Right lobe of liver (tissue), 6 donors: ENCODE measurements at places on chromosomes 5 and 9. TPM values are rescaled to one million over a fixed set of nuclear protein-coding genes. Genes with fewer than 3 reads are reported as not detected.

DNA sequence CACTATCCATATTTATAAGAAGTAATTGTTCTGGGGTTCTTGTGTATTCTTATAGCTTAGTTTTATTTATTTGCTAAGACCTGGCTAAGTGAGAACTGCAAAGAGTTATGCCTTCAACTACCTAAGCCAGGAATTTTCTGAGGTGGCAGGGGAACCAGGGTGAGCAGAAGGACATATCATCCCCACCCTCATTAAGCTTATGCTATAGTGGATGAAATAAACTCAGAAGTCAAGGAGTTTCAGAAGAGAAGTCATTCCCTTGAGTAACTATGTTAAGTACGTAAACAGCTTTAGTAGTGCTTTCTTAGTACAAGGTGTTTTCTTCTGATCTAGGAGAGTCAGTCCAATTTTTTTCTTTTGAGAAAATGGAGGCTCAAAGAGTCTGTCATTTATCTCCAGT, 41.7 kb downstream of the STK32A start:
- DNase-seq, result no peak

- DNase-seq, result no peak
Measured at GRCh38 chr5:180909782-180910181, 10.8 kb downstream of the BTNL8 start.

DNA sequence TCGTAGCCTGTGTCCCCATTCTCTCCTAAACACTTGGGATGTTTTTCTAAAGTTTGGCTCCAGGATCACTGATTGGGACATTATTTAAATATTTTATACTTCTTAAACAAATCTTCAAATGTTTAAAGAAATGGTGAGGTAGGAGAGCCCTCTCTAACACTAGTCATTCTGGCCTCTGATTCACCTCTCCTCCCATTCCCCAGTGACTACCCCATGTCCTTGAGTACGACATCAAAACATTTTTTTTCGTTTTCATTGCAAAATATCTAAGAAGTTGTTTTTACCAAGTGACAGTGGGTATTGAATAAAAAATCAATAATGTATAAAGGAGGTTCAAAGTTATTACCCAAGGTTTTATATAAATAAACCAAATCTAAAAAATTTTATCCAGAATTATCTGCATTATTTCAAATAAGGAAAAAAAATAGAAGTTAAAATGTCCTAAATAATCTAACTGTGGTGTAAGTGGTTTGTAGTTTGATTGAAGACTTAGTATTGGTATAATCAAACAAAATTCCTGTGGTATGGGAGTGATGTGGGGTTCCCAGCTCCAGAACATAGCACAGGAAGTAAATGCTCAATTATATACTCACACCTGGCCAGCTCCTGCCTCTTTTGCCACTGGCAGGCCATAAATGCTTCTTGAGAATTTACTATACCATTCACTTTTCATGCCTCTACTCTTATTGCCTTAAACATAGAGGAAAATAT, 51.1 kb downstream of the MAST4 start:
- no peak for DNase-seq

DNA sequence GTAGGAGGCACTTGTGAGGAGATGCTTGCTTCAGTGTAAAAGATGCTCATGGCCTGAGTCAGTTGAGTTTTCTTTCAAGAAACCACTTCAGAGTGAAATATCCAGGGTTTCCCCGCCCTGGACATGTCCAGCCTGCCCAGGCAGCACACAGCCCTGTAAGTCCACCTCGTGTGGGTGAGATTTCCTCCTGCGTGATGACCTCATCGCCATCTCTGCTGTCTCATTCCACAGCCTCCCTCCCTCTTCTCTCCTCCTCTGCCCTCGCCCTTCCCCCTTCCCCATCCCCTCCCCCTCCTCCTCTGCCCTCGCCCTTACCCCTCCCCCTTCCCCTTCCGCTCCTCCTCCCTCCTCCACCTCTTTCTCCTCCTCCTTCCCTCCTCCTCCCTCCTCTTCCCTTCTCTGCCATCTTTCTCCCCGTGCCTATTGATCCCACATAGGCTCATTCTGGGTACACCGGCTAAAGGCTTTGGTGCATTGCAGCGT, 34.0 kb upstream of the NCS1 start:
- DNase-seq, result no peak

The CXCL14 gene
- 12.2 TPM for total RNA-seq

The CDX1 gene
- total RNA-seq, result not detected

The NEURL1B gene
- 5.1 TPM for total RNA-seq
